D721Med (cell line): ENCODE measurements at places on chromosomes 2 and 18.

DNA sequence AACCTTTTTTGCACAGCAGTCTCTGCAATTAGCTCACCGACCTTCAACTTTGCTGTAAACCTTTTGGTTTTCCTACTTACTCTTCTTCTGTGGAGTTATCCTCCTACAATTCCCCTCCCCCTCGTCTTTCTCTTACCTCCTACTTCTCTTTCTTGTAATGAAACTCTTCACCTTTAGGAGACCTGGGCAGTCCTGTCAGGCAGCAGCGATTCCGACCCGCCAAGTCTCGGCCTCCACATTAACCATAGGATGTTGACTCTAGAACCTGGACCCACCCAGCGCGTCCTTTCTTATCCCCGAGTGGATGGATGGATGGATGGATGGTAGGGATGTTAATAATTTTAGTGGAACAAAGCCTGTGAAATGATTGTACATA, 8.3 kb downstream of the TBR1 start:
- DNase-seq, result no peak

GRCh38 chr2:125983364-125983763, 672.6 kb upstream of the GYPC start:
- DNase-seq, result no peak

DNA sequence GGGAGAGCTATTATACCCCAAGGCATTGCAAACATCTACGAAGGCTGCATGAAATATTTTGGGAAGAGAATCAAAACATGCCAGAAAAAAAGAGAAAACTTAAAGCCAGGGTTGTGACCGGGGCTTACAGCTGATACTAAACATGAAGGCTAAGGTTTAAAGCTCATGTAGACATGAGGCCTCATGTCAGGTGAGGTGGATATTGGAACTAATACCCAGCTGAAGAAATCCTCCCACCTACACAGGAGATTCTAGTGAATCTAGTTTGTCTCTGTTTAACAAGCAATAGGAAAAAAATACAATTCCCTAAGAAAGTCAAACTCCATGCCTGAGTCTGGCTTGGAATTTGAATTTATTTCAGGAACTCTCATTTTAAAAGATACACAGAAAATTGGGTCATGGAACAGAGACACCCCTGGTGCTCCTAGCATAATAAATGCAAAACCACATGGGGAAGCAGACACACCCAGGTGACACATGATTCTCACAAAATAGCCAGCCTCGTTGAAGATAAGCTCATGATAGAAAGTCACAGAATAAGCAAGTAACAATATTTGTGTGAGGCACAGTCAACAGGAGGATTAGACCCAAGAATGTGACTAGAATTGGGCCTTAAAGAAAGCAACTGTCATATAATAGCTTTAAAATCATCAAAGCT, 42.2 kb downstream of the UPP2 start:
- no peak for DNase-seq

DNA sequence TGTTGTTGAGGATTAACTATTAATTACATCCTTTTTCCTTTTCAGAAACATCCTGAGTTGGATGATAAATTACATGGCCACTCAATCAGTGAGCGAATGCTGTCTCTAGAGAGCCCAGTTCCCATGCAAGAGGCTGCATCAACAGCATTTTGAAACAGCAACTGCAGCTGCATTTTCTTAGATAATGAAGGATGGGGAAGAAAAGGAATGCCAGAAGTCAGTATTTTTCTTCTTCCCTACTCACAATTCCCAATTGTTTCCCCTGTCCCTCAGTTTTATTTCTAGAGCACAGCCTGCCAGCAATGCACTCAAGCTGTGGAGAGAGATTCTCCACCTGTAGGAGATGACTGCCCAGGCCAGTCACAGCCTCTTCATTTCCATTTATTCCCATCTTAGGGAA, 6.9 kb downstream of the SCN7A start:
- DNase-seq, result no peak

DNA sequence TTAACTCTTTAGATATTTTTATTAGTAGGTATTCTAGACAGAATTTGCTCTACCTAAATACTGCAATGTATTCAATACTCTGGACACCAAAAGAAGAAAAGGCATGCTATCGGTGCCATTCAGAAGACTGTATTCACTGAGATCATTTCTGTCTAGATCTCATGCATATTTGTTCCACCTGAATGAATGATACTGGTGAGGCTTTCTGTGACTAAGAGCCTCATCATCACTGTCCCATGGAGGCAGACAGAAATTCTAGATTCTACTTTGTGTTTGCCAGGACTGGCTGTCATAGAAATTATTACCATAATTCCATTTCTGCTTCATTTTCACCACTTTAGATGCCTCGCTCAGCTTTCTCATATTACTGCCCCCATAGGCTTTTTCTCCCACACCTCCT, 340.7 kb downstream of the MBD2 start:
- DNase-seq, result no peak
